Activated T-helper 1 cell treated with anti-CD3 and anti-CD28 coated beads, Interleukin-12 subunit alpha, Interleukin-12 subunit beta, Interleukin-2, Interleukin-4 antibody, amounts not matched to agents 30 ng/mL and 10 ng/mL and 1 ng/mL, durations not matched to agents 14 hours and 24 hours and 36 hours (primary cell): ENCODE measurements at places on chromosomes 3 and 15.

DNA sequence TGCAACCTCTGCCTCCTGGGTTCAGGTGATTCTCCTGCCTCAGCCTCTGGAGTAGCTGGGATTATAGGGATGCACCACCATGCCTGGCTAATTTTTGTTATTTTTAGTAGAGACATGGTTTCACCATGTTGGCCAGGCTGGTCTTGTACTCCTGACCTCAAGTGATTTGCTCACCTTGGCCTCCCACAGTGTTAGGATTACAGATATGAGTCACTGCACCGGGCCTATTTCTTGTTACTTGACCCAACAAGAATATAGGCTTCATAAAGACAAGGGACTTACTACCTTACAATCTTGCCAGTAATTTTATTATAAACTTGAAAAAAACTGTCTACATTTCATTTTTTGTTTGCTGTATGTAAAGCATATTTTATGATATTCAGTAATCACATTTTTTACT lies 21.4 kb upstream of the ZBTB47 start:
- no peaks in the 10 kb centered on the region for H3K27me3 ChIP-seq
- H3K4me1 ChIP-seq = peaks cover 25% of the 10 kb centered on the region
- no peak overlapping the region for H3K27ac ChIP-seq
- no peak for DNase-seq
- H3K4me3 ChIP-seq = no peak overlapping the region
- peaks cover 40% of the 10 kb centered on the region for H3K36me3 ChIP-seq

- H3K27me3 ChIP-seq = peaks cover 12% of the 10 kb centered on the region
- DNase-seq = no peak
- H3K36me3 ChIP-seq = no peaks in the 10 kb centered on the region
- no peaks in the 10 kb centered on the region for H3K4me1 ChIP-seq
- no peak overlapping the region for H3K4me3 ChIP-seq
Measured at GRCh38 chr3:169604568-169604967, 58.9 kb downstream of the MECOM start.

DNA sequence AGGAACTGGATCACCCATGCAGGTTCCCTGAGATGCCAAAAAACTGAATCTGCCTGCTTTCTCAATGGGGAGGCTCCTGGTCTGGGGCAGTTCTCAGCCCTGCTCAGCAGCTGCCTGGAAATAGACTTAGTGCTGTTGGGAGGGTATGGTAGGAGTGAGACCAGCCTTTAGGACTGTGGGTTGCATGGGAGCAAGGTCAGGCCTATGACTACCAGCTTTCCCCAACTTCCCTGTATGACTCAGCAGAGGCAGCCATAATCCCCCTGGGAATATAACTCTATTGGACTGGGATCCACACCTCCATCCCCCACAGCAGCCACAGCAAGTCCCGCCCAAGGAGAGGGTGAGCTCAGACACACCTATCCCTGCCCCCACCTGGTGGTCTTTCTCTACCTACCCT lies 87.0 kb downstream of the CFAP44 start:
- no peak for DNase-seq
- no peaks in the 10 kb centered on the region for H3K36me3 ChIP-seq
- H3K27me3 ChIP-seq = no peaks in the 10 kb centered on the region
- H3K4me3 ChIP-seq = no peak overlapping the region
- H3K27ac ChIP-seq = no peak overlapping the region

DNA sequence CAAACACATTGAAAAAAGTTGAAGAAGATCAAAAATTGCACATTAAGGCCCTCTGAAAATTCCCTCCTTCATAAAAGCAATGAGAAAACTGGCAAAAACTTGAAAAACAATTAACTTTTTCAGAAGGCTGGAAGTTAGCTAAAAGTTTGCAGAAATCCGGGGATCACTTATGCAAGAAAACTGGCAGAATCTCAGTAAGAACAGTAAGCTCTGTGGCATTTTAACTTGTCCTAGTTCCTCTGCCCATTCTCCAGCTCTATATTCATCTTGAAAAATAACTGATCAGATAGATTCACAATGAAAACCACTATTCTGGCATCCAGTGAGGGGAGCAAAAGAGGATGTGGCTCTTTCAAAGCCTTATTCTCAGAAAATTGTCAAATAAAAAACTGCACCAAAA lies 566.8 kb downstream of the NTRK3 start:
- no peaks in the 10 kb centered on the region for H3K4me1 ChIP-seq
- H3K4me3 ChIP-seq = no peak overlapping the region
- no peak for DNase-seq
- H3K36me3 ChIP-seq = no peaks in the 10 kb centered on the region
- no peak overlapping the region for H3K27ac ChIP-seq
- H3K27me3 ChIP-seq = no peaks in the 10 kb centered on the region
